GF-D8 (cell line): ENCODE measurements at places on chromosomes 13 and 19.

GRCh38 chr19:39966617-39967016 lies 4.3 kb upstream of the PSMC4 start:
- DNase-seq, result no peak

- no peak for DNase-seq
Observed at GRCh38 chr19:41248895-41249294, 15.3 kb upstream of the HNRNPUL1 start.

- DNase-seq, result no peak
Observed at GRCh38 chr13:86080340-86080995, 281.2 kb upstream of the SLITRK6 start.

DNA sequence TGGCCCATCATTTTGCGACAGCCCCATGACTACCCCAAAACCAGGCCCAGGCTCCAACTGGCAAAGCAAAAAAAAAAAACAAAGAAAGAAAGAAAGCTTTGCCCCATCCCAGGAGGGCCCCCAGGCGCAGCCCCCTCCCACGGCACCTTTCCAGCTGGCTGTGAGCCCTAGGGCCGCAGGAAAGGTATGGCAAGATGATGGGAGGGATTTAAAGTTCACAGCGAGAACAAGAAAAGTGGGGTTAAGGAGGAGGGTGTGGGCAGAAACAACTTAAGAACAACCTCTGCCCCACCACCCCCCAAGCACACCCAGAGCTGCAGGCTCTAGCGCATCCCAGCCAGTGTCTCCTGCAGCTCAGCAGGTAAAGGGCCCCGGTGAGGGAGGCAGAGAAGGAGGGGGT lies at the start of gene CYP2F1:
CYP2F1 (plus strand) TSS at position 301 of the 400 bp plus-strand sequence. CDS start 1,757 bp downstream, outside the sequence.
- DNase-seq, result no peak

DNA sequence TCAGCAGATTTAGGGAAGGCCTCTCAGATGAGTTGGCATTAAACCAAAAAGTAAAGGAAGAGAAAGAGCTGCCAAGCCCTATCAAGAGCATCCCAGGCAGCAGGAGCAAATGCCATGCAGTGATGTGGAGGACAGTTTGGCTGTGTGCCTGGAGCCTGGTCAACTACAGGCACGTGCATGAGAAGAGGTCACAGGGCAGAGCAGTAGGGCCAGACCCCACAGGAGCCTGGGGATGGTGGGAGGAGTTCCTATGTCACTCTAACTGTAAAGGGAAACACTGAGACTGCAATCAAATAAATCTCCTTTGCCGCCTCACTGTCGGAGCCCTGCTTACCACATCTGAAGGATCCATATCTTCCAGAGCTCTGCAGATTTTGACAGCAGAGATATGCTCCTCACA lies 240.5 kb downstream of the ENOX1 start:
- DNase-seq, result no peak

DNA sequence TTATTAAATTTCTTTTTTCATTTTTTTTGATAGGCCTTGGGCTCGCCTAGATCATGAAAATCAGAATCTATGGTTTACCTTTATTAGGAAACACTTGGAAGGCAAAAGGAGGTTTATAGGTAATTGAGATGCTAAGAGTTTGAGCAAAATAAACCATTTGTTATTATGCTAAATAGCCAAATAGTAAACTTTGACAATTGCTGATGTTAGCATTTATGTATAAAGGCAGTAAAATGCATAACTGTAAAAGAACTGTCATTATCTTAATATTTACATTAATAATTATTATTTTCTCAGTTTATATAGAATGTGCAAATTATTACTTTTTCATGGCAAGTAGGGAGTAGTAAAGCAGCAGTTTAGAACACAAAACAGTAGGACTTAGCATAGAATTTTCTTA lies 1737.8 kb upstream of the PRR20A start:
- no peak for DNase-seq

DNA sequence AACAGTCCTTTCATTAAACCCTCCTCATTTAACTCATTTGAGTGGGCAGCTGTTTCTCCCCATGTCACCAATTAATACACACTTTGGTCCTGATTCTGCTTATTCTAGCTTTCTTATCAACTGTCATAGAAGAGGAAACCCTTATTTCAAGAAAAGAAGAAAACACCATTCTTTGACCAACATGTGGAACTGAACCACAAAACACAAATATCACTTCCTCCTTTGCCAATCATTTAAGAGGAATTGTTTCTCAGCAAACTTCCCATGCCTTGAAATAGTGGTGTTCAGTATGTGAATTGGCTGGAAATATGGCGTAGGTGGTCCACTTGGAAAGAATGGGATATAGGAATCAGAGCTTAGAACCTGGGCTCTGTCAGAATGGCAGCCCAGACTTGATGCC lies 20.4 kb downstream of the MBD3L2B start:
- no peak for DNase-seq

DNA sequence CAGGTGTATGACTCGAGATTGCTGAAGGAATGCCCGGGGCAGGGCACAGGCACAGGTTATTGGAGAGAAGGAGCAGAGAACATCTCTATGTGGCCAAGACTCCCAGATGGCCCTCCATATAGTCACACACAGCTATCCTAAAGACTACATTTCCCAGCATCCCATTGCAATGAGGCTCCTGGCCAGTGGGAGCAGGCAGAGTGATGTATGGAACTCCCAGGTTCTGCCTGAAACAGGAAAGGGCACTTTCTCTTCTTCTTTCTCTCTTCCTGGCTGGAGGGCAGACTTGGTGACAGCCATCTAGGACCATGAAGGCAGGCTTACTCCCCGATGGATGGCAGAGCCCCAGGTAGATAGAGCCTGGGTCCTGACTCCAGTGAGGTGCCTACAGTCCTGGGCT lies 13.5 kb downstream of the PPP1R13L start:
- DNase-seq, result no peak

DNA sequence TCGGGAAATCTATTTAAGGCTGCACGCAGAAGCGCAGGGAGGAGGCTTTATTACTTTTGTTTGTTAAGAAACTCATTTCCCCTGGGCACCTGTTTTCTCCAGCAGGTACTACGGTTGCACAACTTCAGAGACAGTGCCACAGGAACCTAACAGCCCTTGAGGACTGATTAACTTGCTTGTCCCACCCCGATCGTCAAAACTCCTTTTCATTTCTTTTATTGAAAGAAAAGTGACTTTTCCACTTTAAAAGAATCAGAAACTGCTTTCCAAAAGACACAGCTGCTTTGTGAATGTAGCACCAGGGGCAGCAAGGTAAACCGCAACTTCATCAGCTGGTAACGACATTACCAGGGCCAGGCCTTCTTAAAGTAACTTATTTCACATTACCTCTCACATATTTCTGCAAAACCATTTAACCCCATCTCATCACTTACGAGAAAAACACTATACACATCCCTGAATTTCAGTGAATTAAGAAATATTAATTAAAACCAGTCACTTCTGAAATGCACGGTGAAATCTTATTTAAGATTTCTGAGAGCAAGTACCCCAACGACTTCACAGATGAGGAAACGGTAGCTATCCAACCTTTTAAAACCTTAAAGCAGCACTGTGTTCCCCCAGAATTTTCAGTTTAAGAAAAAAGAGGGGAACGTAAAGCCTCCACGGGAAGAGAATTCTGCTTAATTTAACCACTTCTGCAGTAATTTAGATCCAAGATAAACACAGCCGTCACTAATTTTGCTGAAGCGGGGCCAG lies 1.4 kb downstream of the ANKRD10 start:
- DNase-seq, result peak; percentile 24

DNA sequence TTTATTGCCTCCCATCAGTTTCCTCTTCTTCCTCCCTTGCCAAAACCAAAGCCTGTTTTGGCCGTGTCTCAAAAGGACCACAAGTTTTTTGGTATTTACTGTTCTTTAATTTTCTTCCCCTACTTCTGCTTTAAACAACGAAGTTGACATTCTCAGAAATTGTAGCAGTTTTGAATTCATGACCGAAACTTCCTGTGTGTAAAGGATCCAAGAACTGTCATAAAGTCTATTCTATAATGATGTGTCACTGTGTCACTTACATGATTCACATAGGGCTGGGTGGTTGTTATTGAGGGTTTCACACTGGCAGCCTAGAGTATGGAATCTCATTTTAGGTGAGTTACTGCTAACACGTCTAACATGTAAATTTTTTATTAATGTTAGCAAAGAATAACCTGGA lies 741.0 kb upstream of the KLHL1 start:
- no peak for DNase-seq

DNA sequence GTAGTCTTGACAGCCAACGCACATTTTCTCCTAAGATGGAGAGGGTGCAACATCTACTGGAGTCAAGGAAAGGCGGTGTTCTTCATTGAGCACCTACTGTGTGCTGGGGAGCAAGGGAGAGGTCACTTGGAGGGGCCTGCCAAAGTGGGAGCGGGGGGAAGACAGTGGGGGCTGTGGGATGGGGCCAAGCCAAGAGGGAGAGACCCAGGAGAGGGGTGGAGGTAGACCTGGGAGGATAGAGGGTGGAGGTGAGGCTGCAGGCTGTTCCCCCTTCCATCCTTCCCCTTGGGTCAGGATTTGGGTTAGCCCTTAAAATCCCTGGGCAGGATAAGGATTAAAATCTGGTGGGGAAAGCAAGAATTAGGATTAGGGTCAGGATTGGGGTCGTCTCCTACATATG lies 1.7 kb upstream of the PLPP2 start:
- no peak for DNase-seq

DNA sequence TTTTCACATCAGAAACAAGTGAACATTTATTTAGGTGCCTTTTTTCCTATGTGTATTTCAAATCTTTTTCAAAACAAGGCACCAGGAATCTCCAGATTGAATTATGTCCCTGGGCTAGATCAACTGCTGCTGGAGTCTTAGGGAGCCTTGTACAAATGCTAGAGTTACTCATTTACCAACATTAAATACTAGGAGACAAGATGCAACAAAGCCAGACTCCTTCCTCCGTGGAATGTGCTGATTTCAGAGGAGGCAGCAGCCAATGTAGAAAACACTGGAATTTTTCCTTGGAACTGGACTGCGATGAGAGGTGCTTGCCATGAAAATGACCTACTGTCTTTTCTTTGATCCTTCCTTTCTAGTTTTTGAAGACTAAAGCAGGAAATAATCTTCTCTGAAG lies 1514.7 kb upstream of the MIR17HG start:
- DNase-seq, result no peak

- DNase-seq, result peak; percentile 50
Observed at GRCh38 chr19:12733369-12734214, 892 bp downstream of the TRIR start.

DNA sequence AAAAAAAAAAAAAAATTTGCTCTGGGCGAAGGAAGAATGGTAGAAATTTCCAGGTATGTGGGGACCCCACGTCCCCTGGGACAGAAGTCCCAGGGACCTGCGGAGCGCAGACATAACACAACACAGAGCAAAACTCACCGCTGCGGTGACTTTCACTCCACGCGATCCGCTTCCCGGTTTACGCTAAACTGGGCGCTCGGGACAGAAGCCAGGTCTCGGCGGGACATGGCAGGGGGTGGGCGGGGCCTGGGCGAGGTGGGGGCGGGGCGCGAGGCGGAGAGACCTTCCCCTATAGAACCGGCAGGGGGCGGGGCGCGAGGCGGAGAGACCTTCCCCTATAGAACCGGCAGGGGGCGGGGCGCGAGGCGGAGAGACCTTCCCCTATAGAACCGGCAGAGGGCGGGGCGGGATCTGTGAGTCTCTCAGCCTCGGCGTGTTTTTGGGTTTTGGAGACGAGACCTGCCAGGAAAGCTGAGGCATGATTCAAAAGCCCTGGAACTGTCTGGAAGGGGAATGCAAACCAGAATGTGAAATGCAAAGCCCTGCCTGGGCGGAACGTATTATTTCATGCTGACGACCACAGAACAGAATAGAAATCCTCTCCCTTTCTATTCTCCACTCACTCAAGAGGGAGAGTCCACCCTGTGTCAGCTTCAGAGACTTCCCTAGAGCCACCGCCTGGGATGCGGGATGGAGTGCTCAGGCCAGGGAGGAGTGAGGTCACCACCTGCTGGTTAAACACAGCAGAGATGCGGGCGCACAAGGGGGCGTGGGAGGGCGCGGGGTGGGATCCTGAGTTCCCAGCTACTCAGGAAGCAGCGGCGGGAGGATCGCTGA lies 20.2 kb upstream of the ERVV-1 start:
- peak; percentile 49 for DNase-seq

- no peak for DNase-seq
Observed at GRCh38 chr19:56104423-56104822, 16.7 kb downstream of the ZNF787 start.

DNA sequence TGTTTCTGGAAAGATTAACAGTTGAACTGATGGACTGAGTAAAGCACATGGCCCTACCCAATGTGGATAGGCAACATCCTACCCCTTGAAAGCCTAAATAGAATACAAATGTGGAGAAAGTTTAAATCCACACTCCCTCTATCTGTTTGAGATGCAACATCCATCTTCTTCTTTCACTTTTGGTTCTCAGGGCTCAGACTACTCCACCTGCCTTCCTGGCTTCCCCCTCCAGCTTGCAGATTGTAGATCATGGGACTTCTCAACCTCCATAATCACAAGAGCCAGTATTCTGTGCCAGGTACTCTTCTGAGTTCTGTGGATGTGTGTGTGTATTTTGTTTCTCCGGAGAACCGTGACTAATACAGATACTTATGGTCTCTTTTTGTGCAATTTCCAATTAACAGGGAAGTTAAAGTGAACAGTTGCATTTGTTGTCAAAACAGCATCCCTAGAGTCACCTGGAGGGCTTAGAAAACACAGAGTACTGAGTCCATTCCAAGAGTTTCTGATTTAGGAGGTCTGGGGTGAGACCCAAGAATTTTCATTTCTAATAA lies 590.3 kb upstream of the MIR17HG start:
- no peak for DNase-seq

DNA sequence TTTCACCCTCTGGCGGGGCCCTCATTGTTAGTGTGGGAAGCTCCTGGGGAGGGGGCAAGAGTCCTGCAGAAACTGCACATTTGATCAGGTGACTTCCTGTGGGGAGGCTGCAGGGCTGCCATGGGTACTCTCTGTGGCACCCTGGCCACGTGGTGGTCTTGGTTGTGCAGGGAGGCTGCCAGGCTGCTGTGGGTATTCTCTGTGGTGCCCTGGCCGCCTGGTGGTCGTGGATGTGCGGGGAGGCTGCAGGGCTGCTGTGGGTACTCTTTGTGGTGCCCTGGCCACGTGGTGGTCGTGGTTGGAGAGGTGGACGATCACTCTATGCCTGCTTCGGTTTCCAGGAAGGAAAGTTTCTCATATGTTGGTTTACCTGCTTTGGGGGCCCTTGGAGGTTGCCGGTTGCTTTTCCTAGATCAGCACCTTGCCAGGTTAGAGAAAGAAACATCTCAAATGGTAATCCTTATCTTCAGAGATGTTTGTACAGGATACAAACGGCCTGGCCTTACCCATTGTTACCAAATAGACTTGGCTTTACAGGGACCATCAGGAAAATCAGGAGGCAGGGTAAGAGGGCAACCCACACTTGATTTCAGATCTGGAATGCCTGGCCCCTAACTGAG lies 22.9 kb downstream of the TEX29 start:
- no peak for DNase-seq
